ENCODE measurements at places on chromosomes 5 and 9.
A peak's percentile ranks its signal among the peaks of the same experiment; 100 is the strongest.

DNA sequence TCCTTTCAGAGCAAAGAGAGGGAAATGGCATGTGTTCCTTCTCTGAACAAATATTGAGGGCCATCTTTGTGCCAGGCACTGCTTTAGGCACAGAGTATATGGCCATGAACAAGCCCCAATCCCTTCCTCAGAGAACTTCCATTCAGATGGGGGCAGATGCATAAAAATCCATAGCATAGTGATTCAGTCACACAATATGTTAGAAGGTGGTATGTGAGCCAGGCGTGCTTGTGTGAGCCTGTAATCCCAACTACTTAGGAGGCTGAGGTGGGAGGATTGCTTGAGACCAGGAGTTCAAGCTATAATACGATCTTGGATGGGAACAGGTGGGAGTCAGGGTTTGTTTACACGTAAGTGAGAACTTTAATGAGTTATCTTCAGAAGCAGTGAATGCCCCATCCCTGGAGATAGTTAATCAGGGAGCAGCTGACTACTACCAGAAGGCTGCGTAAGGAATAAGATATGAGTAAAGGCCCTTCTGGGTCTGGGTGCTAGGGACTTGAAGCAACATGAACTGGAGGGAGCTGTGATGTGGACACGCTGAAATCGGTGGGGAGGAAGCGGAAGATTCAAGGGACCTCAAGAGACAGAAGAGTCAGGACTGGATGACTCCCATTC is 27.1 kb downstream of the NANS start:
- no peak for DNase-seq

GRCh38 chr9:73138516-73138915 is 13.1 kb upstream of the ANXA1 start:
- DNase-seq: no peak

DNA sequence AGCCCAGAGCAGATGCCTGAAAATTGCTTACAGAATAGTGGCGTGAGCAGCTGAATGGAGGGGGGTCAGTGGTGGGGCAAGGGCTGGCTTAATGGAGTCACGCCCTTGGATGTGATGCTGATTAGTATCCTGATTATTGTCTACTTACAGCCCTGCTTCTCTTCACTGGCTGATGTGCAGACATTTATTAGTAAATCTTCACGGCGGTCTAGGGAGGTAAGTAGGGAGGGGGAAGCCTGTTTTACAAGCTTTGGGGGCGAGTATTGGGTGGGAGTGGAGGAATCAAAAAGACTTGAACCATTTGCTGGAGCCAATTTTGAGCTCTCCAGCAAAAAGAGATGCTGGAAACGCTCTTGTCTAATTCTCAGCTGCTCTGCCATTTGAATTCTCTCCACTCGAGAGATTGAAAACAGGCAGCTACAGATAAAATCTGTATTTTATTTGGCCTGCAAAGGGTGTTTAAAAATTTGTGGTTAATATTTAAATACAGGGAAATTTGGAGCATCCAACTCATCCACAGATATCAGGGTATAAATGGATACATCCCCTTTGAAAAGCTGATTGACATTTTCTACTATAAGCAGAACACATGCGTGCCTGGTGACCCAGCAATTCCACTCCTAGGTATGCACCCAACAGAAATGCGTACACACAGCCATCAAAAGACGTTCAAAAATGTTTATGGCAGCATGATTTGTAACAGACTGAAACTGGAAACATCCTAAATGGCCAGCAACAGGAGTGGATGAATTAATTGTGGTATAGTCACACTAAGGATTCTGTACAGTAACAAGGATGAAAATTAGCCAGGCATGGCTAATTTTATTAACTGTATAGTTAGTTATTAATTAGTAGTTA is 19.5 kb upstream of the ALDH1B1 start:
- no peak for DNase-seq

GRCh38 chr5:54242297-54242696 is 68.1 kb downstream of the ARL15 start:
- DNase-seq: no peak

DNA sequence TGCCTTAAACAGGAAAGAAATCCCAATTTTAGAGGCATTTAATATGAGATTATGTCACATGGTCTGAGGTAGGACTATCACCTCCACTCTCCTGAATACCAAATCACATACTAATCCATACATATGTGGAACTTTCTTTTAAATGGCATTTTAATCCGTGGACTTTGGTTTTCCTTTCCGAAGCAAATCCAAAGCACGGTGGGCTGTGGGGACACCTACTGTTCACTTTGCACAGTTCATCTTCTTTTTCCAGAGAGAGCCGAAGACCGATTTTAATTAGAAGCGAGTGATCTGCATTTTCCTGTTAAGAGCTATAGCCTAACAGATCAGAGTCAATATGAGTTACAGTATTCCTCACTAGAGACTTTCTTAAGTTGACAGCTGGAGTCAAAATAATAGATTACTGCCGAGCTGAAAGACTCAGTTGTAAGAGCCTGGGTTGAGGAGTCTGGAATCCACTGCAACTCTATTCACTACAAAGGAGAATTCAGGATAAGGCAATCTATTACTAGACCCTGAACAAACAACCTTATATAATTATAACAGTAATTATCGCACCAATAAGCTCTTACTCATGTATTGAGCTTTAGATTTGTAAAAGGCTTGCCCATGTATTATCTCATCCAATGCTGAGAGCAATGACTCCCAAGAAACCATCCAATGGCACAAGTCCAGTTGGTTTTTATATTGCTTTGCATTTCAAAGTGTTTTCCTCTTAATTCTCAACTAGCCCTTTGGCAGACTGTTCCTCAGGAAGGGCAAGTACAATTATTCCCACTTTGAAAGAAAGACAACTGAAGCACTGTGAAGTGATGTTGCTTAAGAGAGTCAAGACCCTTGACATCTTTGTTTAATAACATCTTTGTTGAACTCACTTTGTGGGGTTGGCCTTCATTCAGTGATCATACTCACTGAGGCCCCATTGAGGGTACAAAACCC is 144.7 kb downstream of the TRPM6 start:
- peak; percentile 12 for DNase-seq

- DNase-seq: no peak
These were observed 4.3 kb downstream of the EEIG1 start for GRCh38 chr9:127976498-127976897.

DNA sequence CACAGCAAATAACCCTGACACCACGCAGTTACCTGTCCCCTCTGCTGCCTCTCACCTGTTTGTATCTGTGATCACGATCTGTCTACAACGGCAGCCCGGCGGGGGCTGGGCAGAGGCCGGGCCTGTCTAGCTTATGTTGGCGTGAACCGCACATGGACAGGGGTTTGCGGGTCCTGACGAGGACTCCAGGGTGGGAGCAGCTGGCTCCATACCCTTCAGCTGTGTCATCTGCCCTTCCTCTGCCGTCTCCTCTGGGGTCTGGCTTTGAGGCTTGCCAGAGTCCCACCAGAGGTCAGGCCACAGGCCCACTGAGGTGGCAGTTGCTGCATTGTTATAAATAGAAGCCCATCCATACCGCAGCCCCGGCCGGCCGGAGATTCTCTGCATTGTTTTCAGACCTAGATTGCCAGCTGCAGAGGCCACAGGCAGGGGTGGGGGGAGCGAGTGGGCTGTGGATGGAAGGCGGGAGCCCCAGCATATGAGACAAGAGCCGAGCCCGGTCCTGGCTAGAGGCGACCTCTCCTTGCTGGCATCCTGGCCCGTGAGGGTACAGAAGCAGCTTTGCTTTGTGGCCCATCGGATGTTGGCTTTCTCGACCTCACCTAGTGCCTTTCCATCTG is 37.8 kb downstream of the FAM78A start:
- no peak for DNase-seq

DNA sequence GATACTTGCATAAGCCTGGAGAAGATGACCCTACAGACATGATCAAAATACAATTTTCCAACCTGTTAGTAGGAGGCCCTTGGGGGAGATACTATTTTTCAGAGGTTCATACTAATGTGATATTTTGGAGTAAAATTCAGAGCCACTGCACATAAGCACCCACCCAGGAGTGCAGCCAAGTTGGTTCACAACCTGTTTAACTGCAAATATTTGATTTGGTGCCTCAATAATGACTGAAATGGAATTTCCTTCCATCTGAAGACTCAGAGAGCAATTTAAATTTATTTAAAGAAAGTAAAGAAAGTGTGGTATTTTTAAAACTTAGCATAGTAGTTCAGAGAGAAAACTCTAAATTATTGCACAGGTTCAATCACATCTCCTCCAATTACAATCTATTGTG is 77.5 kb upstream of the FBN2 start:
- no peak for DNase-seq

DNA sequence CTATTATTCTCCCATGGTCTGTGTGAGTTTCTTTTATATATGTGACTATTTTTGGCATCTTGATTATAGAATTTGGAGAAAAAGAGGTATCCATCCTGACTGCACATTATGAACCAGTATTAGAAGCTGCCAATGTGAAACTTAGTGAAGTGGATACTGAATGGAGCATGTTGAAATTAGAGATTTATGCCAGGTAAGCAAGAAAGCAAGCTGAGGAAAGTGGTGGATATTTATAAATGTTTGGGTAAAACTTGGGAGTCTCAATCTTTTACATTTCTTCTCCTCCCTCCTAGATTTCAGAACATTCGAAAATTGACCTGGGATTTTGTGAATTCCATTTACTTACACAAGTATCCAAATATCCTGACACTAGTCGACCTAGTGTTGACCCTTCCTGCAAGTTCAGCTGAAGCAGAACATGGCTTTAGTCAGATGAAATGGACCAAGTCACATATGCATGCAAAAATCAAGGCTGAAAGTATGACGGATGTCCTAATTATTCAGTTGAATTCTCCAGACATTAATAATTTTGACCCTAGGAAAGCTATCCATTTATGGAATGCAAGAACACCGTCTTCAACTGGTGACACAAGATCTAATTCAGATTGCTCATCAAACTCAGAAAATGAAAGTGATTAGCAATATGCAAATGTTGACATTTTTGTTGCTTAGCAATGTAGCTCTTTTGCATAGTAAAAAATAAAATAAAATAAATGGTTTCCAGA is 66.8 kb upstream of the IL7R start:
- DNase-seq: no peak

GRCh38 chr9:111013707-111014106 is 24.6 kb downstream of the LPAR1 start:
- no peak for DNase-seq

DNA sequence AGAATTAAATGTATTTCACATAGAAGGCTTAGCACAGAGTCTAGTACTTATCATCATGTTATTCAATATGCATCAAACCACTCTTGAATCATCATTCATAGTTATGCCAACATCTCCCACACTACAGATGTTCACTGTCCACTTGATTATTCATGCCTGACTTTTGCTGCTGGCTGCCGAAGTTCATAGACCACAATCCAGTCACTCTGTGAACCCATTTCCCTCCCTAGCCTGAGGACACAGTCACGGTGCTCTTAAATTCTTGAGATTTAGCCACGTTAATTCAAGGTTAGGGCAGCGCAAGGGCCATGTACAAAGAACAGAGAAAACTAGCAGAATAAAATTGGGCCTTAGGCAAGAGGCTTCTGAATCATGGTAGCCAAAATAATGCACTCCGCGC is 32.4 kb downstream of the ABCA1 start:
- no peak for DNase-seq

DNA sequence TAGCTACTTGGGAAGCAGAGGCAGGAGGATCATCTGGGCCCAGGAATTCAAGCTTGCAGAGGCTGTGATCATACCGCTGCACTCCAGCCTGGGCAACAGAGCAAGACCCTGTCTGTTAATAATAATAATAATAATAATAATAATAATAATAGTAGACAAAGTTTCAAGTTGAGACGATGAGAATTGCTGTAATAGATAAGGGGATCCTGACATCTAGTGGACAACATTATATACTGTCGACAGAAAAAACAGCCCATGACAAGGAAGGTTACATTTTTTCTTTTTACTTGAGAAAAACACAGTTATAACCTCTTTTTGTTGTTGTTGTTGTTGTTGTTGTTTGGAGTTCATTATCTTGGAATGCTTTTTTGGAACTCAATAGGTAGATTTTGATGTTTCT is 35.3 kb downstream of the NDFIP1 start:
- DNase-seq: no peak

DNA sequence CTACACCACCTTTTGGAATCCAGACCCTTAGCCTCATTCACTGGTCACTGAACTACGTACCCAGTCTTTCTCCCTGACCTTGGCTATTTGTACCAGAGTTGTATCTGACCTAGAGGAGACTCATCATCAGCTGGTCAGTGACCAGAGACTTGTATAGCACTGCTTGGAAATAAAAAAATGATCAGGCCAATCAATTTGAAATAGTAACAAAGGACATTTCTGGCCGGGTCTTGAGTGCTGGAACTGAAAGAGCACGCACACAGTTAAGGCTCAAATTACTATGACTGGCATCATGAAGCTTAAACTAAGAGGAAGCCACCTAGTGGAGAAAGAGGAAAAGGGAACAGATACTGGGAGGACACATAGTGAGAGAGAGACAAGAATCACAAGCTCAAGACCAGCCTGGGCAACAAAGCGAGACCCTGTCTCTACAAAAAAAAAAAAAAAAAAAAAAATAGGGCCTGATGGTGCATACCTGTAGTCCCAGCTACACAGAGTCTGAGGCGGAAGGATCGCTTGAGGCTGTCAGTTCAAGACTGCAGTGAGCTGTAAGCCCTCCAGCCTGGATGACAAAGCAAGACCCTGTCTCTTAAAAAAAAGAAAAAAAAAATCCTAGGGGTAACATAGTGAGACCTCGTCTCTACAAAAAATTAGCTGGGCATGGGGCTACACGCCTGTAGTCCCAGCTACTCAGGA is 12.8 kb upstream of the SRP19 start:
- no peak for DNase-seq
